ENCODE measurements at places on chromosomes 1 and 21. TPM values are rescaled to one million over a fixed set of nuclear protein-coding genes. Genes with fewer than 3 reads are reported as not detected.

- DNase-seq = peak; percentile 98
Observed at GRCh38 chr1:202235856-202236837, 42.5 kb downstream of the LGR6 start.

GRCh38 chr1:22229379-22229778 lies 86.5 kb upstream of the WNT4 start:
- DNase-seq = no peak

GRCh38 chr21:41891132-41891531 lies 12.0 kb upstream of the PRDM15 start:
- no peak for DNase-seq

Gene SPRR3
- total RNA-seq = not detected

Measured in GM23248 (cell line).